ENCODE measurements at places on chromosomes 7 and 10.
A peak's percentile ranks its signal among the peaks of the same experiment; 100 is the strongest.

DNA sequence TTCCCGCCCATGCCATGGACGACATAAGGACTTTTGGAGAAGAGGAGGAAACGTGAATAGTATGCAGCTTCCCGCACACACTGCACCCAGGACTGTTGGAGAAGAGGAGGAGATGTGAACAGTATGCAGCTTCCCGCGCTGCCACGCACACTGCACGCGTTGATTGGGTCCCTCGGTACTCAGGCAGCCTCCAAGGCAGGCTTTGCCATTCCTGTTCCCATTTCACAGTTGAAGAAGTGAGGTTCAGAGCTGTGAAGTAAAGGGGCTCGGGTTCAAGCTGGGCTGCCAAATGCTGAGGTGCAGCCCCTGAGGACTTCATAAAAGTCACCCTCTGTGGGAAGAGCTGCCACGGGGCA is 147.9 kb upstream of the FAM20C start:
- no peak for DNase-seq

GRCh38 chr10:109624939-109625338 is 298.4 kb downstream of the XPNPEP1 start:
- DNase-seq = no peak

DNA sequence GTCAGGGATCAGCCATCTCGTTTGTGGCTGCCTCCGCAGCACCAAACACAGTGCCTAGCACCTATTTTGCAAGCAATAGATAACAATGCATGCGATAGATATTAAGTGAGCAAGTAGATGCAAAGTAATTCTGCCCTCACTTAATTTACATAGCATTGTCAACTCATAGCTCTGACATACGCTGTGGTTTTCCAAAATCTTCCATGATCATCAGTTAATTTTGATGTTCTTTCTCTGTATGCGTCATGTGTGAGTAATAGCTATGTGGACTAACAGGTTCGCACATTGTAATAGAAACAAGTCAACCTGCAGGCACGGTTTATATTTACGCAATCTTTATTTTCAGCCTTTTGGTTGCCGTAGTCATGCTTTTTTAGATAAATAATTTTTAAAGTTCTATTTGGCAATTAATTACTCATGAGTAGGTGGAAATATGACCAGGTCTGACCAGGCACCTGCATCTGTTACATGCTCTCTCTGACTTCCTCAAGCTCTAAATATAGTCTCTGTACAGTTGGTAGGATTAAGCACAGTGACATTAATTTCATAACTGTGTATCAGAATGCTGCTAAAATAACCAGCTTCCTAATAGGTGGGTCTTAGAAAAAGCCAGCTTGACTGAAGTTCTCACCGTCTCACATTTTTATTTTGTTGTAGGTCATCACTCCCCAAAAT is 13.3 kb downstream of the MAP3K8 start:
- DNase-seq = no peak

- DNase-seq = no peak
Measured at GRCh38 chr7:18429547-18429946, 66.0 kb upstream of the HDAC9 start.

- no peak for DNase-seq
Measured at GRCh38 chr7:116911801-116912200, 41.5 kb upstream of the ST7 start.

DNA sequence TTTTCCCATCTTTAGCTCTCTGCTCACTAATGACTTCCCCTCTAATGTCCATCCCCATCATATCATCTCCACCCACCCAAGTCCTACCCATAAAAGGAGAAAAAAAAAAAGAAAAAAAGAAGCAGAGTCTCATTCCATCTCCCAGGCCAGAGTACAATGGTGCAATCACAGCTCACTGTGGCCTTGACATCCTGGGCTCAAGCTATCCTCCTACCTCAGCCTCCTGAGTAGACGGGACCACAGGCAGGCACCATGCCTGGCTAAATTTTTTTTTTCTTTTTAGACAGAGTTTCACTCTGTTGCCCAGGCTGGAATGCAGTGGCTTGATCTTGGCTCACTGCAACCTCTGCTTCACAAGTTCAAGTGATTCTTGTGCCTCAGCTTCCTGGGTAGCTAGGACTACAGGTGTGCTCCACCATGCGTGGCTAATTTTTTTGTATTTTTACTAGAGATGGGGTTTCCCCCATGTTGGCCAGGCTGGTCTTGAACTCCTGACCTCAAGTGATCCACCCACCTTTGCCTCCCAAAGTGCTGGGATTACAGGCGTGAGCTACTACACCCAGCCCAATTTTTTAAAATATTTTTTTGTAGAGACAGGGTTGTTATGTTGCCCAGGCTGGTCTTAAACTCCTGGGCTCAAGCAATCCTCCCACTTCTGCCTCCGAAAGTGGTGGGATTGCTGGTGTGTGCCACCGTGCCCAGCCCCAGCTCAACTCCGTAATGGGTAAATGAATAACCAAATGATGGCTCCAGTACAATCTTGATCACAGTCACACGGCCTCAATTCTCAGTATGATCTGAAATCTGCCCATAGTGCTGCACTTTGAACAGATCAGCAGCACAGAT is 24.6 kb upstream of the SGMS1 start:
- no peak for DNase-seq

DNA sequence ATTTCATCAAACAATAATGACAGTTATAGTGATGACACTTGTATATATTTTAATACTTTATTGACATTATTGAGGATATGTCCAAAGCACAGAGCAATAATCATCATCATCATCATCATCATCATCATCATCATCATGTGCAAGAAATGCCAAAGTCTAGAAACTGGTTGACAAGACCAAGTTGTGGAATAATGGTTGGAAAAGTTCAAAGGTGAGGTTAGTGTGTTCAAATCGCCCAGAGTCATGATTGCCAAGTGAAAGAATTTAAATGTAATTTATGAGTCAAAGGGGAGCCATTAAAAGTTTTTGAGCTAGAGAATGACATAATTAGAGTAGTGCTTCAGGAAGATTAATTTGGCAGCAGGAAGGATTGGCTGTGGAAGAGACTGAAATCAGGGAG is 852.4 kb downstream of the SORCS1 start:
- no peak for DNase-seq

DNA sequence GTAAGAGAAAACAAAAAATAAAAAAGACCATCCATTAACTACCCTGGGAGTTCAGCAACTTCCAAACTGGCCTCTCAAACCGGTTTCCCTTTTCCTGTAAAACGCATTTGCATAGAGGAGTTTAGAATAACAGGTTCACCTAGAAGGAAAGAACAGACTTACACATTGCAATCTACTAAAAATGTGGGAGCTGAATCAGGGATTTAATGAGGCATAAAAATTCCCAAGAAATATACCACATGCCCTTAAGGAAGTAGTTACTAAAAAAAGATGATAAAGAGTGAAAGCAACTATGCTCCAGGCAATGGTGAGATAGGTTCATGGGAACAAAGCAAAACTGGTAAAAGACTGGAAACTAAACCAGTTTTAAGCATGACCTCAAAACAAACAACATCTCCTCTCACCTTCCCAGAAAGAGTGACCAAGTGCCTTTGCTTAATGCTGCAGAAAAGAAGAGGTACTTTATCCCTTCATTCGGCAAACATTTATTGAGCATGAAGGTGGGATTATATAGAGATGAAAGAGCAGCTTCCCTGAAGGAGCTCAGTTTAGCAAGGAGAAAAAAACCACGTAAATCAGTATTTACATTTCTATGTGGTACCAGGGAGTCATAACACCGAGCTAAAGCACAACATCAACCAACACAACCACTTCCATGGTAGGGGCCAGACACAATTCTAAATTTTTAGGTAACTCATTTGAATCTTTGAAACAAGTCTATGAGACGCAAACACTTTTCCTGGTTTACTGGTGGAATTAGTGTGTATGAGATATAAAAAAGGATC is 152.8 kb downstream of the SGMS1 start:
- DNase-seq = no peak

- no peak for DNase-seq
Measured at GRCh38 chr7:41244246-41244645, 458.6 kb downstream of the INHBA start.

DNA sequence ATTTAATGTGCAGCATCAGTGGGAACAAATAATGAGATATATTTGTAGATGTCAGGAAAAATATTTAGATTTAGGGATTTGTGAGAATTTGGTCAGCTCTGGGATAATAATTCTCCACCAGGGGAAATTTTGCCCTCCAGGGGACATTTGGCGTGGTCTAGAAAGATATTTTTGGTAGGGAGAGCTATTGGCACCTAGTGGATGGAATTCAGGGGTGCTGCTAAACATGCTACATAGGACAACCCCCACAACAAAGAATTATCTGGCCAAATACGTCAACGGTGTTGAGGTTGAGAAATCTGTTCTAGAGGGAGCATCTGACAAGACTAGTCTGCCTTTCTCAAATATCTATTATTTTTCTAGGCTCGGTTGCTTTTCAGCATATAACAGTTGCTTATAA is 2.1 kb downstream of the ADK start:
- DNase-seq = peak; percentile 5

GRCh38 chr7:1922870-1923236 is 252.8 kb downstream of the ELFN1 start:
- no peak for DNase-seq

DNA sequence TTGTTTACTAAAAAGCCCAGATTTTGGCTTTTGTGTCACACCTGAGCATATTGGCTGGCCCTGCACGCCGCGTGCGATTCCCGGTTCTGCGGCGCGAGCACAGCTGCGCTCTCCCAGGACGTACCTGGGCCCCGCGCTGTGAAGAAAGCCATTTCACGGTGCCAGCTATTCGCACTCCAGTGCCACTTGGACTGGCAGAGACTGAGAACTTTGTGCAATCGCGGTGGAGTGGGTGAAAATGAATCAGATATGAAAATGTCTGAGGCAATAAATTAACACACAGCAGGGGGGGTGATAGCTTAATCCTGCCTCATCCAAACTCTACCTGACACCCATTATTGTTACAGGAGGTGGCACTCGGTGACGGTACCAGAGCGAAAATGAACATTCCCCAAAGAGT is 330.1 kb upstream of the MGMT start:
- no peak for DNase-seq

- DNase-seq = peak; percentile 63
Measured at GRCh38 chr7:28126410-28127041, 54.1 kb downstream of the JAZF1 start.

DNA sequence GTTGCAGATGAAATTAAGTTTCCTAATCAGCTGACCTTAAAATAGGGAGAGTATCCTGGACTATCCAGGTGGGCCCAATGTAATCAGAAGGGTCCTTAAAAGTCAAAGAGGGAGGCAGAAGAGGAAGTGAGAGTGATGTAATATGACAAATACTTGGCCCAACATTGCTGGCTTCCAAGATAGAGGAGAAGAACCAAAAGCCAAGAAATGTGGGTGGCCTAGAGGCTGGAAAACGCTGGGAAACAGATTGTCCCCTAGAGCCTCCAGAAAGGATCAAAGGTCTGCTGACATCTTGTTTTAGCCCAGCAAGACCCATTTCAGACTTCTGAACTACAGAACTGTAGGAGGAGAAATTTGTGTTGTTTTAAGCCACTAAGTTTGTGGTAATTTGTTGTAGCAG is 79.7 kb upstream of the NOBOX start:
- DNase-seq = no peak

GRCh38 chr7:91800389-91800788 is 80.1 kb downstream of the MTERF1 start:
- DNase-seq = no peak

DNA sequence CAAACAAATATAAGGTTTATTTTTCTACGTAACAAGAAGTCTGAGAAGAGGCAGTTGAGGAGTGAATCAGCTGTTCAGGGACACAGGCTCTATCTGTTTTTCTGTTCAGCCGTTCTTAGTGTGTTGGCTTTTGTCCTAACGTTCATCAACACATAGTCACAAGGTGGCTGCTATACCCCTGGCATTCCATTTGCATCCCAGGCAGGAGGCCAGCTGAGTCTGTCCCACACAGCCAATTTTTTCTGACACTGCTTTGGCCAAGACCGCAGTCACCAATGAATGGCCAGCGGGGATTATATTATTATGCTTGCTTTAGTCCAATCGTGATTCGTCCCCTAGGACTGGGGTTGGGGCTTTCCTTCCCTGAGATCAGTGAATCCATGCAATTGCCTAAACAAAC is 143.4 kb upstream of the CHST15 start:
- DNase-seq = no peak

- DNase-seq = no peak
Measured at GRCh38 chr7:92987095-92987494, 130.7 kb downstream of the SAMD9 start.

- DNase-seq = no peak
Measured at GRCh38 chr10:12103802-12104201, 25.7 kb upstream of the SEC61A2 start.

- no peak for DNase-seq
Measured at GRCh38 chr10:78570633-78571235, 498.0 kb upstream of the ZMIZ1 start.
